ENCODE measurements at places on chromosomes 6 and 20.

- DNase-seq = no peak
Measured at GRCh38 chr6:135995545-135995898, 144.0 kb downstream of the PDE7B start.

DNA sequence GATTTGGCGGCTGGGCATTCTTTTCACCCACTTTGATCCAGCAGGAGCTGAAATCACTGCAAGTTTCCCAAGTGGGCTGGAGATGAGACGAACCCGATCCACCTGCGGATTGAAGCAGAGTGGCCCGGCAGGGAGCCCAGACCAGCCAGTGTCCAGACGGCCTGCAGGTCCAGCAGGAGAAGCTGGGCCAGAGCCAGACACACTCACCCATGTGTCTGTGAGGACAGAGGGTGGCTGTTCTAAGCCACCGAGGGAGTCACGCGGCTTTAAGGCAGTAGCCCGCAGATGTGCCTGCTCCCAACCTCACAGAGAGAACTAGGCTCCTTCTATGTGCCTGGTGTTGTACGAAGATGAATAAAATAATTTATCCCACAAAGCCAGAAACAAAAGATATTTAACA is 200.7 kb downstream of the WDR27 start:
- DNase-seq = no peak

GRCh38 chr6:75446241-75446880 is 47.2 kb downstream of the FILIP1 start:
- no peak for DNase-seq

GRCh38 chr6:111487661-111488060 is 4.6 kb upstream of the REV3L start:
- no peak for DNase-seq

DNA sequence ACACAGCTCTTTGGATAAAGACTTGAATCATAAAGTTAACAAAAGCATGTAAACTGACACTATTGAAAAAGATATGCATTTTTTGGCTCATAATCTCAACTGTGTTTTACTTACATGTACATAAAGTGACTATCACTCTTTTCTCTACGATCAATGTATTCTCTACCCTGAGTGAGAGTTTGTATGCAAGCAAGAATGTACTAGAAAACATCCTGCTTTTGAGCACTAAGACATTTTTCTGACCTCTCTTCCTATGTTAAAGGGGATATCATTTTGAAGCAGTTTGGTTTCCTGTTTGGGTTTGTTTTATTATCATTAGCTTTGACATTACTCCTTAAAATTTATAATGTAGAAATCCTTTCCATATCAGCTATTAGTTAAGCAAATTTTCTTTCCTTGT is 910.8 kb downstream of the C6orf118 start:
- DNase-seq = no peak

DNA sequence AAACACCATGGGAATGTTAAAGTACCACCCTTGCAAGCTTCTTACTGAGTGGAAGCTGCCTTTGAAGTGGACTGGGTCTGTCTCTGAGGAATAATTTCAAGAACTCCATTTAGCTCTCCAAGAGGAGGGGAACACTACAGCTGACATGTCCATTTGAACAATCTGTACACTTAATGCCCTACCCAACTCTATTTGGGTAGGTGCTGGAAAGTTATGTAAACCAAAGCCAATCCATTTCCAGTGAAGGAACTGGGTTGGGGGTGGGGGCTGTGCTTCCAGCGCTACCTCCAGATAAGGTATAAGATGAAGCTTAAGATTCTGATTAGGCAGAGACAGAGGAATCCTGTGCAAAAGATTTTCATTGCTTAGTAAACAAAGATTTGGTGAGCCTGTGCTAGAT is 122.0 kb downstream of the TCP11 start:
- DNase-seq = no peak

DNA sequence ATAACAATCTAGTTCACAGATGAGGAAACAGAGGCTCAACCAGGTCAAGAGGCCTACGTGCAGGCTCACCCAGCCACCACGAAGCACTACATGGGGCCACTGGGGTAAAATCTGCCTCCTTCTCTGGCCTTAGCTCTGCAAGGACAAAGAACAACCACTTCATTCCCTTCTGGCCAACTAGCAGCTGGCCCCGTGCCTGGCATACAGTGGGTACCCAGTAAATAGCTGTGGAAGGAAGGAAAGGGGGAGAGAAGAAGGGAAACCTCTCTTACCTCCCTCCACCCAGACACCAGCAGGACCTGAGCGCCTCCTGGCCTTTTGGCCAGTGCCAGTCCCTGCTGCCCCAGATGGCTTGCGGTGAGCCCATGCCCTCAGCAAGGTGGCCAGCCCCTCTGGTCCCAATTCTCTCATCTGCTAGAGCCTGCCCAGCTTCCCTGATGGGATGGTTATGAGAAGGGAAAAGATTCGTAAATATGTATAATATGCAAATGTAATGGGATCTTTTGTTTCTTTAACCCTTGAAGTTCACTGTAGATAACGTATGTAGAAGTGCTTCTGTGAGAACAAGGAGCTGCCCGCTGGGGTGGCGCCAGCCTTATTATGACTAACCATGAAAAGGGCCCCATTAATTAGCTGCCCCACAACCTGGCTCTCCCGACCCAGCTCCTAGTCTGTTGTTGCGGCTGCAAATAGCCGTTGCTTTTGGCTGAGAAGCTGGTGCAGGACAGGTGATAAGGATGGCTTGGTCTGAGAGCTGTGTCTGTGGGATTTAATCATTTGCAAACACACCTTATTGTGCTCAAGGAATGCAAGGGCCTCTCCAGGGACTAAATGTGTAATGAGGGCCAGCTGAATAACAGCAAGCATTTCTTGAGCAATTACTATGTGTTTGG is 62.0 kb downstream of the DLGAP4 start:
- DNase-seq = no peak

- no peak for DNase-seq
Measured at GRCh38 chr6:19320111-19320581, 517.0 kb upstream of the ID4 start.

DNA sequence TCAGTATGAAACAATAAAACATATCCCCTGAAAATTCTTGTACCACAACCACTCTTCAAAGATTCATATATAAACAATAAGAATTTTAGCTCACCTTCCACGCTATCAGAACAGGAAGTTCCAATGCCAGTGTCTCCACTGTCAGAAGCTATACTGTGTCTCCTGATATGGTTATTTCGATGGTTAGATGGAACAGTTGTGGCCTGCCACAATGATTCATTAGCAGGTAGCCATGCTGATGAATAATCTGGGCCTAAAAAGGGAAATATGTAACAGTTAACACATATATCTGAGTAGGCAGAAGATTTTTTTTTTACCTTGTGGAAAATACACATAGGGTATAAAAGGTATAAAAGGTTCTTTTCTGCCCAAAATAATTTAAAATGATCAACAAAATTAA is 19.0 kb downstream of the CEP85L start:
- DNase-seq = no peak

- DNase-seq = no peak
Measured at GRCh38 chr20:58021481-58021880, 207.0 kb downstream of the ANKRD60 start.

DNA sequence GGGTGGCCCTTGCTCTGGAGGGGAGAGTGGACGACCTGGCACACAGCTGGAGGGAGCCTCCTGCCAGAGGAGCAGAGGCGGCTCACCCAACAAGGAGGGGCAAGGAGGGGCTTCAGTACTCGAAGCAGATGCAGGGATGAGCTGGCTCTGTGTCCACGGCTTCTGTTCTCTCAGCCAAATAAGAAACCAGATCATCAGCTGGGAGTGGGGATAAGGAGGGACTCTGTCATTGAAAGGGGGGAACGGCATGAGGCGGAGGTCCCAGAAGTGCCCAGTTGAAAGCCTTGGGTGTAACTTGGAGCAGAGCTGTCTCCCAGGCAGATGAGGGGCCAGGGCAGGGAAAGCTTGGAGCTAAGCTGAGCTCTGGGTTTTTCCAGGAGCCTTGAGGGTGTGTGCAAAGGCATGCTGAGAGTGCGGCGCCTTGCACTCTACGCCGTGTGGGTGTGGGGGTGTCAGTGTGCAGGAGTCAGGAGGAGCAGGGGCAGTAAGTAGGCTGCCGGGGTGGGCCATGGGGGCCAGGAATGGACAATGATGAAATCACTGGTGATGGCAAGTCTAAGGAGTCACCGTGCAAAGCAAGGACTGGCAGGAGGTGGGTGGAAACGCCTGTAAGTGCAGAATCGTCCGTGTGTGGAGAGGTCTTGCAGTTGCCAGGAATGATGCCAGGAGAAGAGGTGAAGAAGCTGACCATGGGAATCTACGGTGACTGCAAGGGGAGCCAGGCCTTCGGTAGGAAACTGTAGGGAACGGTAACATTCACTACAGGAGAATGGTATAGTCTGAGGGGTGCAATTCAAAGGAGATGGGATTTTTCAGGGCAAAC is 85.4 kb upstream of the FOXQ1 start:
- no peak for DNase-seq

DNA sequence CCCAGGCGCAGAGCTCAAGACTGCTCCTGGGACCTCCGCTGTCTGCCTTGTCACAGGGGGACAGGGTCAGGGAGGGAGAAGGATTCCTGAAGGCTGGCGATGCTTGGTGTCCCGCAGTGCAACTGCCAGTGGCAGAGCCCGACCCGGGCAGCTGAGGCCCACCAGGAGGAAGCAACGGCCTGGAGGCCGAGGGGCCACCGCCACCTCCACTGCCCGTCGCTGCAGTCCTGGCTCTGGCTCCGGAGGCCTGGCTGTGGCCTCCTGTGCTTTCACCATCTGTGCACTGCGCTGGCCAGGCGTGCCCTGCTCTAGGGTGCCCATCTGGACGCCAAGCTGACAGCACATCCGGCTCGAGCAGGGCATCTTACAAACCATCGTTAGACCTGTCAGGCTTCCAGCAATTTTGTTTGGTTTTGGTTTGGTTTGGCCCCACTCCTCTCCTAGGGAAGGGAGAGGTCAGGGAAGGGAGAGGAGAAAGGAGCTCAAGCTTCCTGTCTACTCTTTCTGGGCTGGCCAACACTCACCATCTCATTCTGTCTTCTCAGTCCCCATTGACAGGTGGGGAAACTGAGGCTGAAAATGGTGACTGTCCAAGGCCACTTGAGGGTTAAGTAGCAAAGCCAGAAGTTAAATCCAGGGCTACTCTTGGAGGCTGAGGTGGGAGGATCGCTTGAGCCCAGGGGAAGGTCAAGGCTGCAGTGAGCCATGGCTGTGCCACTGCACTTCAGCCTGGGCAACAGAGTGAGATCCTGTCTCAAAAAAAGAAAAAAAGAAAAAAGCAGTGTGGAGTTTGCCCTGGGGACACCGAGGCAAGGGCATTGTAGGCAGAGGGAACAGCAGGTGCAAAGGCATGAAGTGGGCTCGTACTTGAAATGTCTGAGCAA is 37.7 kb upstream of the NOL4L start:
- no peak for DNase-seq

DNA sequence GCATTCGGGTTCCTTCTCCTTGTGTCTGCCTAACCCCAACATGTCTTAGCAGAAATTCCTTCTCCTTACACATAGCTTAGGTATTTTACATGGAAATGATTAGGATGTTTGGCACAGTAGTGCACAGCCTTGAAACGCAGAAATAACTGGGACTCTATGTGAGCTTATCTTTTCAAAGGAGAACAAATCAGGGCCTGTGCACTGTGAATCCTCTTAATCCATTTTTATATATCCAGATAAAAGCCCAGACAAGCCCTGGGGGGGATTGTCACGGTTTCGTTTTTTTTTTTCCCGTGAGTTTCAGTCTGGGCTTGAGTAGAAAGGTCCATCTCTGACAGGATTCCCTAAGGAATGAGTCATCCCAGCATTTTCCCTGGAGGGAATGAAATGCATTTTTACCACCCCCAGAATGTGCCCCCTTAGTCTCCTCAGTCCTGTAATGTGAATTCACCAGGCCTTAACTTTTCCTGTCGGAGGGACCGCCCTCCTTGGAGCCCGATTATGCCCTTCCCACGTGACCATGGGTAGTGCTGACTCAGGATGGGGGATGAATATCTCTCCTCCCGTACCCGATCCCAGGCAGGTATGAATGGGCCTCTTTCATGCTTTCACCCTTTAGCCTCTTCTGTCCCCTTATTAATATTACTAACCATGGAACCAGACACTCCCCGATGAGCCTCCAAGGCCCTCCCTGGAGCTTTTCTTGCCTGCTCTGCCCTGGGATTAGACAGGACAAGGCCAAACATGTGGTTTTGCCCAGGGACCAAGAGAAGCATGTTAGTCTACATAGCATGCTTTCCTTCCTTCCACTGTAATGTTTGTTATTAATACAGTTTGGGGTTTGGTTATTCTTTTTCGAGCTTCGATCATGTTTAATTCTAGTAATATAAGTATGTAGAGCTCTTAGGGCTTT is 23.9 kb upstream of the NAA20 start:
- no peak for DNase-seq

Measured in GM12892 (cell line).